Activated CD8-positive, alpha-beta T cell treated with anti-CD3 and anti-CD28 coated beads, Interleukin-2, amount 10 ng/mL, durations not matched to agents 7 days and 5 days (primary cell): ENCODE measurements at places on chromosomes 2 and 18. TPM values are rescaled to one million over a fixed set of nuclear protein-coding genes. Genes with fewer than 3 reads are reported as not detected.

- no peak for DNase-seq
- H3K27me3 ChIP-seq = peaks cover 5% of the 10 kb centered on the region
- no peaks in the 10 kb centered on the region for H3K4me1 ChIP-seq
- H3K36me3 ChIP-seq = no peaks in the 10 kb centered on the region
Measured at GRCh38 chr2:138771534-138771933, 8.7 kb downstream of the NXPH2 start.

- no peak for DNase-seq
- H3K4me3 ChIP-seq = no peak overlapping the region
- H3K27me3 ChIP-seq = no peaks in the 10 kb centered on the region
- no peaks in the 10 kb centered on the region for H3K36me3 ChIP-seq
- H3K4me1 ChIP-seq = no peaks in the 10 kb centered on the region
Measured at GRCh38 chr18:52409727-52410126, 69.7 kb downstream of the DCC start.

Gene DSC3
- not detected for total RNA-seq

Gene AP1S3
- total RNA-seq = 9.1 TPM

DNA sequence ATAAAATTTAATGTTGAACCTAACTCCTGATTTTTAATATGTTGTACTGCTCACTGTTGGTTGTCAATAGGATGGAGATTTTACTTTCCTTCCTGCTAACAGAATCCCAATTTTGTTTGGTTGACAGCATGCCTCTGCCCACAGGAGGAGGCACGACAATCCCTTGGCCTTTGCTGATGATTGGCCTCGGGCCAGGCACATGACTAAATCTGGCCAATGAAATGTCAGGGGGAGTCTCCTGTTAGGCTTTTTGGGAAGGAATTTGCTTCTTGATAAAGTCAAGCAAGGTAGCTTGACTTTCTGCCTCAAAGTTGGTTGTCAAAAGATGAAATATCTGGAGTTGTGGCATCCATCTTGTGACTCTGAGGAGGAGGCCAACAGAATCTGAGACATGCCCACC, 6.8 kb upstream of the TGFA start:
- no peak overlapping the region for H3K4me3 ChIP-seq
- no peak for DNase-seq
- H3K27ac ChIP-seq = no peak overlapping the region
- no peaks in the 10 kb centered on the region for H3K36me3 ChIP-seq

GRCh38 chr2:104658144-104658835, 195.6 kb upstream of the POU3F3 start:
- peaks cover 22% of the 10 kb centered on the region for H3K27me3 ChIP-seq
- peak; percentile 39 for DNase-seq
- H3K4me3 ChIP-seq = peak overlapping the region; percentile 20

Gene SLC8A1
- 0.10 TPM for total RNA-seq

DNA sequence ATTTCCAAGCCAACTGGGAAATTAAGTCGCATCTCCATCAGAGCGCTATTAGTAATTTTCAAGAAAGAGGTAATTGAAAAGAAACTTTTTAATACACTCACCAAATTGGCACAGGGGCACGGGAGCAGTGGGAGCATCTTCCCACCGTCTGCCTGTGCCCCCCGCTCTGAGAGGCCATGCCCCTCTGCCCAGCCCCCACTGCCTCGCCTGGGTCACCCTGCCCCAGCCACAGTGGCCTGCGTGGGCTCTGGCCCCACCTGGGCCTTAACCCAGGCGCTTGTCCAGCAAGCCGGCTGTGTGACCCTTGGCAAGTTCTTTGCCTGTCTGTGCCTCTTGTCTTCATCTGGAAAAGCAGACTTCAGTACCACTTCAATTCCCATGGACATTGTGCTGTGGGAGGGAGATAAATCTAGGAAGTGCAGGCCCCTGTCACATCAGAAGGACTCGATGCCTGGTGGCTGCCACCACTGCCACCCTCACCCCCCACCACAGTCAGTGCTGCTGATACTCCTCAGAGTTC, 31.9 kb downstream of the GLI2 start:
- no peaks in the 10 kb centered on the region for H3K36me3 ChIP-seq
- DNase-seq = no peak
- no peak overlapping the region for H3K27ac ChIP-seq
- no peaks in the 10 kb centered on the region for H3K27me3 ChIP-seq
- no peaks in the 10 kb centered on the region for H3K4me1 ChIP-seq
- H3K4me3 ChIP-seq = no peak overlapping the region

GRCh38 chr2:71692621-71693277, 239.4 kb downstream of the DYSF start:
- H3K27ac ChIP-seq = no peak overlapping the region
- H3K4me3 ChIP-seq = no peak overlapping the region
- H3K4me1 ChIP-seq = no peaks in the 10 kb centered on the region
- no peaks in the 10 kb centered on the region for H3K36me3 ChIP-seq

Gene FZD7
- total RNA-seq = 0.08 TPM

Gene TWIST2
- not detected for total RNA-seq

- no peaks in the 10 kb centered on the region for H3K27me3 ChIP-seq
- no peak overlapping the region for H3K27ac ChIP-seq
- H3K4me3 ChIP-seq = no peak overlapping the region
- H3K4me1 ChIP-seq = peaks cover 19% of the 10 kb centered on the region
Measured at GRCh38 chr2:9471206-9471605, 3.1 kb upstream of the IAH1 start.

DNA sequence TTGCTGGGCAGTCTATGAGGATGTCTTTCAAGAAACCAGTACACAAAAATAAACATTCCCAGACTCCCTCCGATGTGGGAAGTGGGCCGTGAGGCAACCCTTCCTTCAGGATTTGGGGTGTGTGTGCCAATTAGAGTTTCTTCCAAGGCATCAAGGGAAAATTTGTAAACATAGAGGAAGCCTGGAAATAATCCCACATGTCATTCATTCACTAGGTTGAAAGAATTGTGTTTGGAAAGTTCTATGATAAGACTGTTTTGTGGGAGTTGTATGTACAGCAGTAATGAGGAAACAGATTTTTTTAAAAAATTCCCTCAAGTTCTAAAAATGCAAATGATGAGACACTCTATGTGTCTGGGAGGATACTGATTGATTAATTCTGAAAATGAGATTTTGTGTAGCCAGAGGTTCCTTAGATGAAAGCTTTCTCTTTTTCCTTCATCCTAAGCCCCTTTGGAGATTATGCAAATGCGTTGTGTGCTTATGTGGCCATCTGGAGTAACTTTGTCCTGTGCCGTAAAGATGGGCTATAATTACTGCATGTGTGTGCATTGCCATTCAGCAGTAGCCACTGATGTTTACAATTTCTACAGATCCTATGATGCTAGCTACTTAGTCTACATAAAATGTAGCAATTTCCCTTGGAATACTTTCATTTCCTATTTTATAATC, 107.8 kb upstream of the TPO start:
- H3K27me3 ChIP-seq = peaks cover 4% of the 10 kb centered on the region
- H3K4me3 ChIP-seq = no peak overlapping the region
- no peak overlapping the region for H3K27ac ChIP-seq
- no peaks in the 10 kb centered on the region for H3K4me1 ChIP-seq
- no peak for DNase-seq
- no peaks in the 10 kb centered on the region for H3K36me3 ChIP-seq

GRCh38 chr2:207953354-207953753, 72.0 kb downstream of the PLEKHM3 start:
- H3K4me3 ChIP-seq = no peak overlapping the region
- no peak overlapping the region for H3K27ac ChIP-seq
- no peaks in the 10 kb centered on the region for H3K27me3 ChIP-seq
- no peaks in the 10 kb centered on the region for H3K36me3 ChIP-seq

Gene DAPL1
- total RNA-seq = not detected

Gene SETBP1
- 7.0 TPM for total RNA-seq

DNA sequence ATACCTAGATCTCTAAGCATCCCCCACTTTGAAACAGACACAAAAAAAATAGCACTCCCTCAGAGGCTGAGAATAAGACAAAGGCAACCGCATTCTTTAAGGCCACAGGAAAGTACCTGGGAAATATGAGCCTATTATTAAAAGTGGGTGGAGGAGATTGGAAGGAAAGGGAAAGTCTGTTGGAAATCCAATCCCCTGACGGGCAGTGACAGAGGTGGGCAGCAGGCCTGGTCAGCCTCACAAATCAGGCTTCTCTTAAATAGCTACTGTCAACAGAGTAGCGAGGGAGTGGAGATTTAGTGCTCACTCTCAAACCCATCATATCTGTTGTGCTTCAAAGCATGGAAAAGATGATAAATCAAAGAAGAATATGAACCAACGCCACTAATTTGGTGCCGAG, 324.4 kb downstream of the ALK start:
- H3K27me3 ChIP-seq = peaks cover 4% of the 10 kb centered on the region
- no peak overlapping the region for H3K27ac ChIP-seq
- no peaks in the 10 kb centered on the region for H3K36me3 ChIP-seq
- no peak for DNase-seq
- no peaks in the 10 kb centered on the region for H3K4me1 ChIP-seq
- no peak overlapping the region for H3K4me3 ChIP-seq

Gene ADNP2
- total RNA-seq = 23.5 TPM

GRCh38 chr2:51071191-51071590, 39.3 kb upstream of the NRXN1 start:
- no peak overlapping the region for H3K4me3 ChIP-seq
- no peaks in the 10 kb centered on the region for H3K36me3 ChIP-seq
- no peaks in the 10 kb centered on the region for H3K27me3 ChIP-seq

Gene DLX2
- total RNA-seq = not detected

- no peak overlapping the region for H3K27ac ChIP-seq
- no peaks in the 10 kb centered on the region for H3K27me3 ChIP-seq
- no peaks in the 10 kb centered on the region for H3K36me3 ChIP-seq
Measured at GRCh38 chr2:166057370-166058164, 70.3 kb downstream of the SCN1A start.
